ENCODE measurements at places on chromosomes 12 and 14.

- no peak for DNase-seq
Measured at GRCh38 chr14:80930836-80931389, 10.6 kb downstream of the CEP128 start.

DNA sequence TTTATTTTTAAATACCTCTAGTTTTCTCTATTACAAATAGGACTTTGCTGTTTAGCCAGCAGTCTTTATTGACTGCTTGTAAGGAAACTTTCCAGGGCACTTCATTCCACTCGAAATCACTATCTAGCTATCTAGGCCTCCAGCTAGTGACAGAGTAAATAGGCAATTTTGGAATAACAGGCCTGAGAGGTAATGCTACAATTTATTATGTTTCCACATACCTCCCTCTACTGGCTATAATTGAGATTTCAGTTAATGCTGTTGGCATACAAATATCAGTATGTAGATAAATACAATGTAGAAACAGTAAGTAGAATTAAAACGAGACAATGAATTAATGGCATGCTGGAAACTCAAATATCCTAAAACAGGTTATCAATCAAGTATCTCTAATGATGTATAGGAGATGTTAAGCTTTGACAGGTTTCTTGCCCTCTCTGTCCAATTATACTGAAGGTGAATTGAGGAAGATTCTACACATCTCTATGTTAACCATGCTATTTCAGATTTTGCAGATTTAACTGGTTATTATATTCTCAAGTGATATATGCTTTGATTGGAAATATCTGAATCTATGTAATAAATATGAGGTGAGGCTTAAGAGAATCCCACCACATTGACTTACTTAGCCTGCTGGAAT is 7.2 kb downstream of the DTD2 start:
- DNase-seq, result no peak

DNA sequence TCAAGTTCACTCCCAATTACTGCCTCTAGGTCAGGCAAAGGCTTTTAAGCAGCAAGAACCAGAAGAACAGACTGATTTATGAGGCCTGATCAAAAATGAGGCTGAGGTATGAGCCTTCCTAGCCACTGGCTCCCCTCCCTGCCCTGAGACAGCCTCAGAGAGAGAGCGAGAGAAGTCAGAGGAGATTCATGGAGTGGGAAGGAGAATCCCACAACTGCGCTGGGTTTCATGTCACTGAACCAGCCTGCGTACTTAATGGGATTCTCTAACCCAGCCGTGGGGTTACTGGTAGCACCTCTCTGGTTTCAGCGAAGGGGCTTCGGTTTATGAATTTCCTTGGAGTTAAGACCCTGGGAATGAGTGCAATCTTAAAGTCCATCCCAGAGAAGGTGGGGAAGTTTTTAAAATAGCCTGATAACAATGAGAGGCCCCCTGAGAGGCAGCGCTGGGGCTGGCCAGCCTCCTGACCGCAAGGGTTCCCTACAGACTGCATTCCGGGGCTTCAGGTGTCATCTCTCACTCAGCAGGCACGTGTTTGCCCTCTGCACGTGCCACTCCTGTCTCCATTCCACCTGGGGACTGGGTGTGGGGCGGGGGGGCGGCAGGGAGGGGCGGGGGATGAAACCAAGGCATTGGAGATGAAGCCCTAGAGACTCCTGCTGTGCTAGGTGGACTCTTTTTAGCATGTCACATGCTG is 6.1 kb upstream of the GPRC5A start:
- DNase-seq, result no peak

DNA sequence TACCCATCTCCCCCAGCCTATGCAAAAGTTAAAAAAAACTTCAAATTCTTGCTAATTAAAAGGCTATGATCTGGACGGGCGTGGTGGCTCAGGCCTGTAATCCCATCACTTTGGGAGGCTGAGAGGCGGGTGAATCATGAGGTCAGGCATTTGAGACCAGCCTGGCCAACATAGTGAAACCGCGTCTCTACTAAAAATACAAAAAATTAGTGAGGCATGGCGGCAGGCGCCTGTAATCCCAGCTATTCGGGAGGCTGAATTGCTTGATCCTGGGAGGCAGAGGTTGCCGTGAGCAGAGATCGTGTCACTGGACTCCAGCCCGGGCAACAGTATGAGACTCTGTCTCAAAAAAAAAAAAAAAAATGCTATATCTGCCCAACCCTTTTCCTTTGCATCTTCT is 925.4 kb downstream of the GALC start:
- DNase-seq, result no peak

DNA sequence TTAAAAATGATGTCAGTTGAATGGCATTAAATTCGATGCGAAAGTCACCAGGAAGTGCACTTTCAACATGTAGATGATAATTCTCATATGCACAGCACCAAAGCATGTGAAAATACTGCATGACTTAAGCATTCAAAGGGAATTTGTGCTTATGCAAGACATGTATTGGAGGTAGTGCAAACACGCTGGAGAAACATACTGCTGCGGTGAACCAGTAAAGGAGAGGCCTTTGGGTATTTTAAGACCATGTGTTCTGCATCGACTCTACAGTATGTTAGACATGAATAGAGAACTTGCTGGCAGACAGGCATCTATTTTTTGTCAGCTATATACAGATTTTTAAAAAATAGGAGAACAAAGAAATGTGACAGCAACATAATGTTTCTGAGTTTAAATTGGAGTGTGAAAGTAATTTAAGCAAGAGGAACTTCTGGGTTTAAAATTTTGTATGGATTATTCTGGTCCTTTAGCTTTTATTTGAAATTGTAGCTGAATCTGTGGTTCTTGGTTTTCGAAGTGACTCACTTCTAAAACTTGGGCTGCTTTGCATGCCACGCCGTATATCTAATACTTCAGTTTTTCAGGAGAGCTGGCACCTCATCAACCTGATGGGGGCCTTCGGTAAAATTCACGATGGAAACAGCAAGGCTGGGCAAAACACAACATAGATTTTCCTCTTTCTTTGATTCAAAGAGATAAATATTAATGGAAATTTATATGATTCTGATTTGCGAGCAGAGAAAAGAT is 408.7 kb downstream of the APAF1 start:
- no peak for DNase-seq

DNA sequence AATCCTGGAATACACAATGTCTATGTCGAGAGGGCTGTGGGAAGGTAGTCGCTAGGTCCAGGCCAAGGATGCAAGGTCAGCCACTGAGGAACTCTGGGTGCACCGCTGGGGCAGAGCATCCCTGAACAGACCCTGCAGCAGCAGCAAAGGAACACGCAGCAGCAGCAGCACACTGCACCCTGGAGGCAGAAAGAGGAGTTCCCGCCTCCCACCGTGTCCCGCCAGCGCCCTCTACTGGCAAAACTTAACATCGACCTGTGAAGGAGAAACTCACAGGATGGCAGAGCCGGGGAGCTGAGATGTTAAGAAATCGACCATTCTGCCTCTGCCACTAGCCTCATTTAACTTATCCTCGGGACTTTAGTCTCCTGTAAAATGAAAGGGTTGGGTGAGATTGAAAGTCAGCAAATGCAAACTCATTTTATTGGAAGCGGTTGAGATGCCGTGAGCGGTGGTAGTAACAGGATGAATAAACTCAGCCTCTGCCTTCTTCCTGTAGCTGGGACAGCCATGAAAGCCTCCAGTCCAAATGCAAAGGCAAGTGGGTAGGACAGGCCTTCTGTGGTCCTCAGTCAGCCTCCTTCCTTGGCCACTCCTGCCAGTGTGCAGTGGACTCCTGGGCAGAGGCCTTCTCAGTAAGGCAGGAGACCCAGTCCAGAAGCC is 45.6 kb downstream of the STAB2 start:
- DNase-seq, result no peak

DNA sequence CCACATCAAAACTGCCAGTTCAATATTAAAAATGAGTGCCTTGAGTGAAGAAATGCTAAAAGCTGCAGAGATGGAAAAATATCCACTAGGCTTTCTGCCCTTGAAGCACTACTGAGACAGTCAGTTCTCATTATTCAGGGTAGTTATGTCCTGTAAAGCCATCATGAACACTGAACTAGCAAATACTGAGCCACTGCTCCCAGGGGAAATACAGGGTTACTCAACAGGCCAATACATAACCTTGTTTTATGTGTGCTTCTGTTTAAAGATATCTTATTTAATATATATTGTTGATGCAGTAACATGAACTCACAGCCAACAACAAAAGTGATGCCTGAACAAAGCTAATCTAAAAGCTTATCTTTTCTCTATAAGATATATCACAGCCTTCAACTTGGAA is 3.3 kb downstream of the RAD52 start:
- DNase-seq, result no peak

GRCh38 chr12:119200601-119201000 is 21.9 kb downstream of the HSPB8 start:
- DNase-seq, result no peak

GRCh38 chr14:61480704-61481285 is 159.4 kb downstream of the PRKCH start:
- no peak for DNase-seq

DNA sequence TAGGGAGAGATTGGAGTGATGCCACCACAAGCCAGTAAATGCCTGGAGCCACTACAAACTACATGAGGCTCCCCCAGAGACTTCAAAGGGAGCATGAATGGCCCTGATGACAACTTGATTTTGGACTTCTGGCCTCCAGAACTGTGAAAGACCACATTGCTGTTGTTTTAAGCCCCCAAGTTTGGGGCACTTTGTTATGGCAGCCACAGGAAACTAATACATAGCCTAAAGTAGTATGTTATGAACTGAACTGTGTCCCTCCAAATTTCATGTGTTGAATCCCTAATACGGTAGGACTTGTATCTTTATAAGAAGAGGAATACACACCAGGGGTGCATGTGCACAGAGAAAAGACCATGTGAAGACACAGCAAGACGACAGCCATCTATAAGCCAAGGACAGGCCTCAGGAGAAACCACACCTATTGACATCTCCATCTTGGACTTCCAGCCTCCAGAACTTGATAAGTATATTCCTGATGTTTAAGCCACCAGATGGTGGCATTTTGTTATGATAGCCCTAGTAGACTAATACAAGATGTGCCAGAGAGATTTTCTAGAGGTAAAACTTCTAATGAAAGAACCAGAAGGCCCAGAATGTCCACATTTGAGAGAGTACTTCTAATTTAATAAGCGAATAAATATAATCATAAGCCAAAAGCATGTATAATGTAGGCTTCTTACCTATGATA is 127.1 kb upstream of the BMP4 start:
- no peak for DNase-seq

Measured in stimulated activated CD8-positive, alpha-beta memory T cell treated with anti-CD3 and anti-CD28 coated beads, Interleukin-2, amount 100 ng/mL, for 1 hour (primary cell).